Upper lobe of right lung (tissue), 1 donor: ENCODE measurements at places on chromosomes 12 and 14. TPM values are rescaled to one million over a fixed set of nuclear protein-coding genes. Genes with fewer than 3 reads are reported as not detected.

NEUROD4 gene
- total RNA-seq, result not detected

DNA sequence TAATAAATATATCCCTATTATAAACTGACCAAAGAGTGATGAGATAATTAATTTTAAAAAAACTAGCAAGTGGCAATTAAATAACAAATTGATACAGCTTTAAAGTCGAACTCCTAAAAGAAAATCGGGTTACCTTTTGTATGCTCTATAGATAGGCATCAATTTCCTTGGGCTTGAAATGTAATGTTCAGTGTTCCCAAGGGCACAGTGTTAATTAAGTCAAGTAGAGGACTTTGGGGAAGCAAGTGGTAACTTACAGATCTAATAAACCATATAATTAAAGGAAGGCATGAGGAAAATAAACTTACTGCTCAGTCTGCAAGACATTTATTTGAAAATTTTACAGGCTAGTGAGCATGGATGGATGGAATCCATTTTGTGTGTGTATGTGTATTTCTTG is 220.9 kb downstream of the FSCB start:
- no peak for DNase-seq

DNA sequence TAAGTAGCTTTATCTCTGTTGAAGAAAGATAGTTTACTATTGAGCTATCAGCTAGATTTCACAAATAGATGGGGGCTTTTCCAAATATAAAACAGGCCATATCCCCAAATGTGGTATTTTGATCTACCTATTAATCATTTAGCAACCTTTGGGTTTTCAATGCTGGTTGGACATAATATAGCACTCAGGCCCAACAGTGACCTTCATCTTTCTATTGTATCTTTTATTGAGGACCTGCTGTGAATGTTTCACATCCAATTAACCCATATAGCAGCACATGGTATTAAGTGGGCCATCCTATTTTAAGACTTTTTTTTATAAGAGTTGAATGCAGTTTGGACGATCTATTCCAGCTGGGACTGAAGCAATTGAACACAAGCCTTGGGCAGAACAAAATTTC is 10.0 kb upstream of the NR1H4 start:
- DNase-seq, result no peak

DNA sequence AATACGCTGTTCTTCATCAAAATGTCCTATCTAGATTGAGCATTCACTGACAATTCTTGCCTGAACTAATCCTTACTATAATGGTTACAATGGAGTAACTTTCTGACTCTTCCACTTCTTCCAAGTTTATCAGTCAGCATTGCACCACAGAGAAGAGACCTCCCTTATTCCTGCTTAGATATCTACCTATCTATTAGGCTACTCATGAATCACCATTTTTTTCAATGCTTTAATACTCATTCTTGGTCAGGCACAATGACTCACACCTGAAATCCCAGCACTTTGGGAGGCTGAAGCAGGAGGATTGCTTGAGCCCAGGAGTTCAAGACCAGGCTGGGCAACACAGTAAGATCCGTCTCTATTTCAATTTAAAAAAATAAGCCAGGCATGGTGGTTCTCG is 39.3 kb downstream of the RPS6KA5 start:
- no peak for DNase-seq

DNA sequence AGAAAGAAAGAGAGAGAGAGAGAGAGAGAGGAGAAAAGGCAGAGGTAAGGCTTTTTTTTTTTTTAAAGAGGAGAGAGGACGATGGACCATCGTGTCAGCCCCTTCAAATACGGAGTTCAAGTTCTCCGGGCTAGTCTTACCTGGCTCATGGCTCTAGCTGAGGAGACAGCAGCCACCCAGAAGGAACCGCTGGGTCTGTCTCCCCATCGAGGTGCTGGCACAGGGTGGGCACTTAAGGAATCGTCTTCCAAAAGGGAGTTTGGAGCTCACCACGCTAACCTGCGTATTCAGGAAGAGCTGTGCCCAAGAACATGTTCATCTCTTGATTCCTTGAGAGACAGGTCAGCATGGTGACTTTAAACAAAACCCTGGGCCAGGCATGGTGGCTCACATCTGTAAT is 102.7 kb downstream of the SETD3 start:
- no peak for DNase-seq

DNA sequence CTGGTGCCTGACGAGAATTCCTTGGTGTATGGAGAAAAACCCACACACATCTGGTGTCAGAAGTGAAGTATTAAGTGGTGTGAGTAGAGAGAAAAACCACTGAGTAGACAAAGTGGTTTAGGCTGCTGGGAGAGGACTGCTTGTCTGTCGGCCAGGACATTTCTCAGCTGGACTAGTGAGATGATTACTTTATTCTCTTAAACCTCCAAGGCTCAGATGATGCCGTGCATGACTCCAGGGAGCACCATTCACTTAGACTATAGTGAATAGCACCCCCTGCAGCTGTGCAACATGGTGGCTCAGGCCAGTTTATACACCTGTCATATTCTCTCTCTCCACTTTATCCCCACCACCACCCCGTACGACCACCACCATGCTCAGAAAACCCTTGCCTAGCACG is 28.5 kb upstream of the NFYB start:
- no peak for DNase-seq
